CD4-positive, alpha-beta T cell treated with Interleukin-4 for 4 hours (primary cell): ENCODE measurements at places on chromosomes 4 and X.

DNA sequence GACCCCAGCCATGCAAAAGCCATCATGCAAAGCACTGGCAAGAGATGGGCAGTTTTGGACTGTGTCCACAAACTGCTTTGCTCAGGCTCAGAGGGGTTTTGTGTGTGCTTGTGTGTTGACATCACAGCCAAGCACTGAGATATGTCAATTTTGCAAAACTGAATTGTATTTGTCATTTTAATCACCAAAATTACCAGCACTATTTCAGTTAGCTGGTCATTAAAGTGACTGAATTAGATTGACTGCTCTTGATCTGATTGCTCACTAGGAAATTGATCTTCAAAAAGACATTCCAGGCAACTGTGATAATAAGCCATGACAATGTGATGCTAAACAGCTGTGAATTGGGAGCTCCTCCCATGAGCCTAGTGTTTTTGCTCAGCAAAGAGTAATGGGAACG lies 337.3 kb upstream of the GNPDA2 start:
- DNase-seq: no peak

GRCh38 chr4:94410678-94411206 lies 41.0 kb upstream of the PDLIM5 start:
- DNase-seq: no peak

DNA sequence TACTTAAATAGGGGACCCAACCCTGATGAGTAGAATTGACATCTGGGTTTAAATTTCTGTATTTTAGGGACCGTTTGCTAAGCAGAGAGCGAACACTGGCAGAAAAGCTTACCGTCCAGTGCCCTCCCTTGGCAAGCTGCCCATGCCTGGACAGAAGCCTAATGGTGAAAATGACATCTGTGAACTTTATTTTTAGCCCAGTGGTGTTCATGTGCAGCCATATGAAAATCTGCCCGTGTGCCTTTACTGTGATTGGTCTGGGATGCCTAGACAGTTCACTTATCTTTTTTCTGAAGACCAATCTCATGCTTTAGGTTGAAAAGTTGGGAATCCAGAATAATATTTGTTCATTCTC lies 1.1 kb downstream of the STBD1 start:
- no peak for DNase-seq

DNA sequence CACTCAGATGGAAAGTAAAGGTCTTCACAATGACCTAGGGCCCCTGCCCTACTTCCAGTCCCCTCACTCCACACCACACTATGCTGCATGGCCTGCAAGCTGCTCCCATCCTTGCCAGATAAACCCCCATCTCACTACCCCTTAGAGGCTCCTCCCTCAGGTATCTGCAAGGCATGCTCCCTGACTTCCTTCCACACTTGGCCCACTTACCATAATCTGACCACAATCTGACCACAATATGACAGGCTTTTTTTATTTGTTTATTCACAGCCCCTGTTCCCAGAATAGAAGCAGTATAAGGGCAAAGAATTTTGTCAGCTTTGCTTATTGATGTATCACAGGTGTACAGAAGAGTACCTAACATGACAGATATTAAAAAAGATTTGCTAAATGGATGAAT lies 124.7 kb downstream of the CAMK2D start:
- peak; percentile 76 for DNase-seq

DNA sequence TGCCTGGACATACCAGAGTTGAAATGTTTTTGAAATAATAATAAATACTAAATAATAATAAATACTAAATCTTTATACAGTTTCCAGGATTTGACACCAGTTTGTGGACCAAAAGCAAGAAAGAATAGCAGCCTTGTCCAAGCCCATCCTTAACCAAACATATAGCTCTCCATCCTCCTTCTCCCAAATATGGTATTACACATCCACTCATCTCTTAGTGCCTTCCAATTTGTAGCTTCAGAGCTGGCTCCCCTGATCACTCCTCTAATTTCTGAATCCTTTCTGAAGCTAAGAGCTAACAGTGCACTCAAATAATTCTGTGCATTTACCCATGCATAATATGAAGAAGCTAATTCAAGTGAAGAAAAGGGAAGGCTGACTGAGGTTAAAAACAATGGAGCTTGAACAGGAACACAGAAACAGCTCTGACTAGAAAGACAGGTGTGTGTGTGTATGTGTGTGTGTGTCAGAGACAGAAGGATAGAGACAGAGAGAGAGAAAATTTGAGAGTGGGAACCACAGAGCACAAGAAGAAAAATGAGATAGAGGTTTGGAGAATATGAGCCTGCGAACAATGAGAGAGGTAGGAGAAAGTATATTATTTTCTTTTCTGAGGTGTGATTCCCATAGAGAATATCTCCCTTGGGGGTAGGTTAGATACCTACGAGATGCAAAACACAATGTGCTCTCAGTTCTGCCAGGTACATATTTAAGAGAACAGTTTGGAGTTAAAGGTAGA lies 123.5 kb downstream of the CAMK2D start:
- DNase-seq: no peak
